ENCODE measurements at places on chromosomes 7 and 10. TPM values are rescaled to one million over a fixed set of nuclear protein-coding genes. Genes with fewer than 3 reads are reported as not detected.

ABCB4 gene
- 1.2 TPM for total RNA-seq

CAPZA2 gene
- 286 TPM for total RNA-seq

NRP1 gene
- 172 TPM for total RNA-seq

MSS51 gene
- 5.9 TPM for total RNA-seq

SCIN gene
- total RNA-seq, result 10.7 TPM

ST7 gene
- 26.6 TPM for total RNA-seq

VSTM4 gene
- total RNA-seq, result 60.2 TPM

IMMP2L gene
- total RNA-seq, result 26.2 TPM

SUN3 gene
- not detected for total RNA-seq

PRSS1 gene
- total RNA-seq, result not detected

UCN3 gene
- not detected for total RNA-seq

MCU gene
- 65.7 TPM for total RNA-seq

HDAC9 gene
- 61.6 TPM for total RNA-seq

LRRC4 gene
- total RNA-seq, result 3.2 TPM

MAP3K8 gene
- total RNA-seq, result 16.5 TPM

NPY4R2 gene
- 0.16 TPM for total RNA-seq
